ENCODE measurements at places on chromosomes 7 and 10.

- no peak for DNase-seq
Measured at GRCh38 chr10:128485701-128486235, 359.5 kb upstream of the MKI67 start.

- DNase-seq = no peak
Measured at GRCh38 chr7:1981201-1981877, 251.4 kb downstream of the MAD1L1 start.

DNA sequence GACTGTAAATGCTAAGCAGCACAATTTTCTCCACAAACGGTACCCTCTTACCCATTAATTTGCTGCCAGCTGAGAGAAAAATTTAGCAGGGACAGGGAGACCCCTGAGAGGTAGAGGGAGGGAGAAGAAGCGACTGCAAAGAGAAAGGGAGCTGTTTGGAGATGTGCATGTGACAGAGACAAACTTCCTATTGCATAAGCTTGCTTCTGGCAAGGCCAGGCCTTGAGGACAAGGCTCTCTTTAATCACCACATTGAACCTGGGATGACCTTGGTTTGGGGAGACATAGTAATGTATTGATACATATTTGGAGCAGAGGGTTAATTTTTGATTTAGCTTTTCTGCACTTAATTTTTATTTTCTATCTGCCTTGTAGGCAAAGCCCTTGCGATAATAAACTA, 31.1 kb upstream of the HIBADH start:
- DNase-seq = no peak

DNA sequence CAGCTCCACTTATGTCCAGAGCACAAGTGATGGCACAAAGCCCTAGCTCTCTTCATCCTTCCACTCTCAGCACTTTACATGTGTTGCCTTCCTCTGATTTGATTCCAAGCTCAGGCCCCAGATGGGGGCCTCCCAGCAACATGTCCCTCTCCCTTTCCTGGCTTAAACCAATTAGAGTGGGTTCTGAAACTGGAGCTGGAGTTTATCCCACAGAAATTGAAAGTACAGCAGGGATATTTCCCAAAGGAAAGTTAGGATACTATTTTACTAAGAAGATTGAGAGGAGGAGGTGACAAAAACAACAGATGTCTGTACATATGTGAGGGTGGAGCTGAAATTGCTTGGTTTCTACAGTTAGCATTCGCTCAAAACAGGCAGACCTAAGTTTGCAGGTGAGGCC, 724.6 kb downstream of the AUTS2 start:
- no peak for DNase-seq

DNA sequence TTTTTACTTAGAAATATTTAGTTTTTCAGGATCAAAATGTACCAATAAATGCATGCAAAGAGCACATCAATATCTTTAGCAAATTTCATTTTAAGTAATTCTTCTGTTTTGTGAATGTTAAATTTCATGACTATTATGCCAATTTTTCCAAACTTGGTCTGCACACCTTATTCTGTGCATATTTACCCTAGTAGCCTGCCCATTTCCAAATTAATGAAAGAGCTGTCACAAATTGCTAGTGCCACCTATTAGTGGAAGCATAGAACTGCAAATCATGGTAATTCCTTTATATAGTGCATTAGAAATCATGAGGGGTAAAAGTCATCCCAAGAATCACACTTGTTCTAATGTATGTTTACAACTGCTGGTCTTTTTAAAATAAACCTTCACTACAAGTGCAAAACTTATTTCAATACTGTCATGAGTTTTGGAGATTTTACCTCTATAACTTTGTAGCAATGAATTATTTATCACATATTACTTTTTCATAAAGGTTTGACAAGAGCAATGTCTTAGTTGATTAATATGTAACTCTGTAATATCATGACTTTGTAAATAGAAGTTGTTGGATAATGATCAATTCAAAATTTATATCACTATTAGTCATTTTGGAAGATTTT, 5.7 kb downstream of the SEMA3A start:
- DNase-seq = no peak

- DNase-seq = no peak
Measured at GRCh38 chr10:6158276-6158675, 44.5 kb upstream of the PFKFB3 start.

DNA sequence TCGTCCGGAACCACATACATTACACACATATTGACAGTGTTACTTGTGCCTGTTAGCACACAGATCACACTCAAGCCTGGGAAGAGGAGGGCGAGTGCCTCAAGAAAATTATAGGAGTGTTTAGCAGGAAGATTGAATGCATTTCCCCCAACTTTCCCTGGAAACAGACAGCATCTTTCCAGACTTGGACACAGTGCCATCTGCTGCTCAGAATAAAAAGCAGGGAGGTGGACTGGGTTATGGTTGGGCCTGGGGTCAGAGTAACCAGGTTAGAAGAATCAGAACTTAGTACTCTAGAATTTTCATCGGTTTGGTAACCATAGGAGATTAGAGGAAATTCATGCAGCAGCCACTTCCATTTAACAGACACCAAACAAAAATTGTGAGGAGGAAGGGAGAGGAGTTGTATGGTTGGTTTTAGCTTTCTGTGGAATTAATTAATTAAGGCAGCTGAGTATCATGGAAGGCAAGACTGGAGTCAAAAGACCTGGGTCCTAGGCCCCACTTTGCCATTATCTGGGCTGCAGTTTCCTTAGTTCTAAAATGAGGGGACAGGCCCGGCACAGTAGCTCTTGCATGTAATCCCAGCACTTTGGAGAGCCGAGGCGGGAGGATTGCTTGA, 43.4 kb upstream of the OPTN start:
- peak; percentile 50 for DNase-seq

GRCh38 chr10:20457649-20458048, 439.5 kb downstream of the NEBL start:
- no peak for DNase-seq

DNA sequence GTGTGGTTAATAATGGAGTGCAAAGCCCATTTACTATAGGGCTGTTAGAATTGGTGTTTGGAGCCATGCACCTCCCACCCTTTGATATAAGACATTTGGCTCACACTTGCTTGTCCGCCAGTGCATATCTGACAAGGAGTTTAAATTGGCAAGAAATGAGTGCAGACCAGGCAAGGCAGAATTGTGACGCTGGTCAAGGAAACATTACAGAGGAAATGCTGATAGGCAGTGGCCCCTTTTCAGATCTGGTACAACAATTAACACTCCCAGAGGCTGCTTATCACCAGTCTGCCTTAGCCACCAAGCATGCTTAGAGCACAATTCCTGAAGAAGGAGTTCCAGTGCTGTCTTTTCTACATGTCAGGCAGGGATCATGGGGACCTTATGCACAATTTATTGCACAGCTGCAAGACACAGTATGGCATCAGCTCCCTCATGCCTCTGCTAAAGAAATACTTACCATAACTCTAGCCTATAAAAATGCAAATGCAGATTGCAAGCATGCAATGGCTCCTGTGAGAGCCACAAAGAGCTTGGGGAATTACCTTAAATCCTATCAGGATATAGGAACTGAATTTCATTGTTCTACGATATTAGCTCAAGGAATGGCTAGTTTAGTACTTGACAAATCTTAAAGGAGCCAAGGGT, 35.2 kb downstream of the OR13A1 start:
- DNase-seq = no peak

- DNase-seq = no peak
Measured at GRCh38 chr10:43000651-43001426, 76.0 kb upstream of the RET start.

- no peak for DNase-seq
Measured at GRCh38 chr10:132330486-132330833, 1.5 kb upstream of the LRRC27 start.

- no peak for DNase-seq
Measured at GRCh38 chr7:39349452-39350123, 216.6 kb upstream of the YAE1 start.

DNA sequence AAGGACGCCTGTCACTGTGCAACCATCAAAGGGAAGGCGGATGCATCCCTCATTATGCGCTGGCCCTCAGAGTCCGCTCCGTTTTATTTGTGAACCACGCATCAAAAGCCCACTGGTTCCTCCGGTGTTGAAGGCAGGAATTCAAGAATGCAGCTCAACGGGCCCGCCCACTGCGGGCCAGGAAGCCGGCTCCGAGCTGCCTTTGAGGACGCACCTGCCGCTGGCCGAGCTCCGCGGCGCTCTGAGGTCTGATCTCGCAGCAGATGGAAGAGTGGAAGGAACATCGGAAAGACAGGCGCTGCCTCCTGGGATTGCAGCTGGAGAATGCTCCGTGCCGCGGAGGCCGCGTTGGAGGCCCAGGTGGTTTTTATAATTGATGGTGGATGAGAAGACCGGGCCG, 56.9 kb upstream of the ADGRA1 start:
- DNase-seq = no peak

DNA sequence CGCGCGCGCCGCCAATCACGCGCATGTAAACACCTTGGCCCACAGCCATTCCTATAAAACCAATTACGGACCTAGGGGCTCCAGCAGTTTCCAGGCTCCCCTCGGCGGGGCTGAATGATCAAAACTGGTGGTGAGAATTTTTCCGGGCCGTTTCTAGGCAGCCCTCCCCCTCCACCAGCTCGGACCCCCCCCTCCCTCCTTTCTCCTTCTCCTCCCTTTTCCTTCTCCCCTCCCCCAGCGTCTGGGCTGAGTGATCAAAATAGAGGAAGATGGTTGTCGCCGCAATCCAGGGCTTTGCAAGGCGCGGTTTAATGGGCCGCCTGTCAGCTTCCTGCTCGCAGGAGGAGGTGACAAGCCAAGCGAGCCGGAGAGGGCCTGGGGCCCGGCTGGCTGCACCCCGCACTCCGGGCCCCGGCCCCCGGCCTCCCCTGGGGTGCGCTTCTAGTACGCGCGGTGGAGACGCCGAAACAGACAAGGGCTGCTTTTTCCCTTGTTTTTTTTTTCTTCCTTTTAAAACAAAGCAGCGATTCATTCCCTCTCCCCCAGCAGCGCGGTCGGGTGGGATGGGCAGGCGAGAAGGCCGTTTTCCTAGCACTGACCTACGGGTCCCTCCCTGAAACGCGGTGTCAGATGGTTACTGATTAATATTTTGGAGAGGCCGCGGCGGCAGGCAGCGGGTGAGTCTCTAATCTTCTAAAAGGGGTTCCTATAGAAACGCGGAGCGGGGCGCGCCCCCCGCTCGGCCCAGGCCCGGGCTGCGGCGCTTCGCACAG, 528 bp upstream of the TNRC18 start:
- peak; percentile 99 for DNase-seq

DNA sequence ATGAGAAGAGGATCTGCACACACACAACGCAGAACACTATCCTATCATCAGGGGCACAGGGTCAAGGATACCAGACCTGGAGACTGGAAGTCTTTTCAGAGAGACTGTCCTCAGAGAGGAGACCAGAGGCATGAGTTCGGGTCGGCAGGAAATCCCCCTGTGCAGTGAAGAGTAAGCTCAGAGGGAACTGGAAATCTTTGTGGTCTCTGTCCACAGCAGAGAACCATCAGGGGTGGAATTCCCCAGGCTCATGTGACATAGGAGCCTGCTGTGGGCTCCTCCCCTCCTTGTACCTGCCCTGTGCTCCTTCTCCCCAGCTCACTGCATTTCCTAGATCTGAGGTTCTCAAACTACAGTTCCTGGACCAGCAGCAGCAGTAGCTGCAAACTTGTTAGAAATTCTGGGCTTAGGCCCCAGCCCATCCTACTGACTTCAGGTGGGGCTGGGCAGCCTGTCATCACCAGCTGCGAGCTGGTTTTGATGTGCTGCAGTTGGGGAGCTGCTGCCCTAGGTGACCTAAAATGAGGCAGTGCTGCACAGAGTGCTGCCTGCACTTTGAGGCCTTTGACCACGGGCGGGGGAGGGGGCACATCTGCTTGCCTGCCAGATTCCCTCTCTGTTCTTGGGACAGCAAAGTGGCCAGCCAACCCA, 2.4 kb downstream of the ZMIZ2 start:
- DNase-seq = peak; percentile 57

- peak; percentile 26 for DNase-seq
Measured at GRCh38 chr7:110676785-110677184, 414.1 kb upstream of the LRRN3 start.

Measured in hepatocyte (in vitro differentiated cells).